ENCODE measurements at places on chromosomes 2 and 18.

GRCh38 chr2:200786826-200787225, 24.9 kb upstream of the BZW1 start:
- no peak overlapping the region for H3K27ac ChIP-seq
- H3K4me1 ChIP-seq: peaks cover 2% of the 10 kb centered on the region
- no peak for DNase-seq
- no peak overlapping the region for H3K4me3 ChIP-seq
- H3K36me3 ChIP-seq: no peaks in the 10 kb centered on the region

DNA sequence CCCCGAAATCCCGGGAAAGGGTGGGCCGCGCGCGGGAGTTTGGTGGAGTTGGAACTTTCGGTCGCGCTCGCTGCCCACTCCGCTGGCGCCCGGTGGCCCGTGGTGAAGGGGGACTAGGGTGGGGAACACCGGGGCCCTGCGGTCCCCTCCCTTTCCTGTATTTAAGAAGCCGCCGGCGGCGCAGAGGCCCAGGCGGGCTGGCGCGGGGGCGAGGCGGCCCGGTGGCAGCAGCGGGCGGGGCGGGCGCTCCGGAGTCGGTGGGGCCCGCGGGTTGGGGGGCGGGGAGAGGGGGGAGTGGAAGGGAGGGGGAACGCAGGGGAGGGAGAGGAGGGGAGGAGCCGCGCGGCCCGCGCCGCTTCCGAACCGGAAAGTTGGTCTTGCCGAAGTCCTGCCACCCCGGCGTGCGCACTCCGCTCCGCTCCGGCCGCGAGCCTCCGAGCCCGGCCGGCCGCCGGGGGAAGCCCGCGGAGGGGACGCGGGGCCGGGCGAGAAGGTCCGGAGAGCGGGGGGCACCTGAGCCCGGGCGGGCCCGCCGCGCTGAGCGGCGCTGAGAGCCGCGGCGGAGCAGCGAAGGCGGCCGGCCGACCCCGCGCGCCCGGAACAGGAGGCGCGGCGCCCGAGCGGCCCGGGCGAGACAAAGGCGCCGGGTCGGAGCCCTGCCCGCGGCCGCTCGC, 425 bp upstream of the SALL3 start:
- peaks cover 11% of the 10 kb centered on the region for H3K4me1 ChIP-seq
- H3K27me3 ChIP-seq: peaks cover 79% of the 10 kb centered on the region
- peaks cover 9% of the 10 kb centered on the region for H3K36me3 ChIP-seq
- H3K27ac ChIP-seq: no peak overlapping the region
- DNase-seq: no peak
- no peak overlapping the region for H3K4me3 ChIP-seq

DNA sequence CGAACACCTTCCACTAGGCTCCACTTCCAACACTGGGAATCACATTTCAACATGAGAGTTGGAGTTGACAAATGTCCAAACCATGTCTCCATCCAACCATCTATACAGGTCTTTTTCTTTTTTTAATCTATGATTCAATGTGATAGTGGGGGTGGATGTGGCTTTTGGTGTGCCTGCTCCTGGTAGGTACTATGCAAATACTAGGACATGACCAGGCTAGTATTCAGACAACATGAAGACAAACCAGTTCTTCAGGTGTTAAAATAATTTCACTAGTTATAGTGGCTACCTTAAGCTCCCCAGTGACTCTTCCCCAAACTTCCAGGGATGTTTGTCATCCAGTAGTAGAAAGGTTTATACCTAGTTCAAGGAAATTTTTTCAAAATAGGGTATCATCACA, 387.5 kb downstream of the CDH2 start:
- H3K4me1 ChIP-seq: no peaks in the 10 kb centered on the region
- H3K36me3 ChIP-seq: no peaks in the 10 kb centered on the region
- H3K27me3 ChIP-seq: no peaks in the 10 kb centered on the region

- H3K27ac ChIP-seq: no peak overlapping the region
- no peaks in the 10 kb centered on the region for H3K4me1 ChIP-seq
- no peaks in the 10 kb centered on the region for H3K36me3 ChIP-seq
Measured at GRCh38 chr2:23077596-23077995, 307.4 kb upstream of the KLHL29 start.

DNA sequence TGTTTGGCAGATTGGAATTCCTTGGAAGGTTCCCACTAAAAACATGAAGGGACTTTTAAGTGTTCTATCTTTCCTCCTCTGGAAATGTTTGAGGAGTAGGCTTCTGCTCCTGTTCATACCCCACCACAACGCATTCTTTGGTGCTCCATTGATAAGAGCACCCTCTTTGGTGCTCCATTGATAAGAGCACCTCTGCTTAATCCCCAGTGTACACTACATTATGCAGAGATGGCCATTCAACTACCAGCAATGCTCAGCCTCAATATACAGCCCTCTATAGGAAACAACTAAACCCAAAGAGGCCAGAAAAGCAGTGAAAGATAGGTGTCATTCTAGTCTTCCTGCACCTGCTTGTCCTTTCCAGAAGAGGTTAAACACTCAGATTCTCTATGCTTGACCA, 1.8 kb upstream of the CHAC2 start:
- no peak overlapping the region for H3K27ac ChIP-seq
- no peaks in the 10 kb centered on the region for H3K27me3 ChIP-seq
- no peak overlapping the region for H3K4me3 ChIP-seq
- no peak for DNase-seq

GRCh38 chr2:121866789-121867188, 111.3 kb downstream of the TSN start:
- no peak overlapping the region for H3K4me3 ChIP-seq
- no peak overlapping the region for H3K27ac ChIP-seq
- no peak for DNase-seq
- no peaks in the 10 kb centered on the region for H3K4me1 ChIP-seq
- H3K27me3 ChIP-seq: peaks cover 8% of the 10 kb centered on the region

DNA sequence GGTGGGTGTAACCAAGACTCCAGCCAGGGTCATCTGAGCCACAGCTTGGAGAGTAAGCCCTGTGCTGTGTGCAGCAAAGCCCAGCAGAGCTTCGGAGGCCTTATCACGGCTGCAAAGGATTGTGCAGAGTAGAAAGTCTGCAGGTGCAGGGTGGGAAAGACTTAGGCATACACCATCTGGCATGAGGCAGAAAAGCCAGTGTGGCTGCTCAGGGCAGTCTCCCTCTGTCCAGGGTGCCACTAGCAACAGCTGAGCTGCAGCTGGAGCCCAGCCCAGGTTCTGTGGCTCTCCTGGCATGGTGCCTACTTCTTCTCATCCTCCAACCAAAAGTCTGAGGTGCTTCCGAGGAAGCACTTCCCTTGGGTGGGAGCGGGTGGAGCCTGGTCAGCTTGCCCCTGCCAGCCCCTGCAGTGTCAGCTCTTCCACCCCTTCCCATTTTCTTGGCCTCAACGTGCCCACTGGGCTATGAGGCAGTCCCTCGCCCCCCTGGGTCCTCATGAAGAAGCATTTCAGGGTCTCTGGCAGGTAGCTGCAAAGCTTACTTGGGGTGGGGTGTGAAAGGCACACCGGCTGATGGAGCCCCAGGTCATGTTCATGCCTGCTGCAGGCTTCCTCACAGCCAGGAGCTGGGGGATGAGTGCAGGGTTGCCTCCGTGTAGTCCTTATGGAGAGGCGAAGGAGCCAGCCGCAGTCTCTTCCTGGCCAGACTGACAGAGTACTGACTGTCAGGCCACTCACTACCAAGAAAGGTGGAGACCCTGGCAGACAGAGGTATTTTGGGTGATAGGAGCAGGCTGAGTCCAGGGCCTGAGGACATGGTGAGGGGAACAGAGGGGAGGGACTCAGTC, 4.8 kb downstream of the AMER3 start:
- peaks cover 7% of the 10 kb centered on the region for H3K4me1 ChIP-seq
- no peak for DNase-seq
- peaks cover 53% of the 10 kb centered on the region for H3K27me3 ChIP-seq
- H3K27ac ChIP-seq: no peak overlapping the region
- H3K36me3 ChIP-seq: no peaks in the 10 kb centered on the region
- H3K4me3 ChIP-seq: no peak overlapping the region

DNA sequence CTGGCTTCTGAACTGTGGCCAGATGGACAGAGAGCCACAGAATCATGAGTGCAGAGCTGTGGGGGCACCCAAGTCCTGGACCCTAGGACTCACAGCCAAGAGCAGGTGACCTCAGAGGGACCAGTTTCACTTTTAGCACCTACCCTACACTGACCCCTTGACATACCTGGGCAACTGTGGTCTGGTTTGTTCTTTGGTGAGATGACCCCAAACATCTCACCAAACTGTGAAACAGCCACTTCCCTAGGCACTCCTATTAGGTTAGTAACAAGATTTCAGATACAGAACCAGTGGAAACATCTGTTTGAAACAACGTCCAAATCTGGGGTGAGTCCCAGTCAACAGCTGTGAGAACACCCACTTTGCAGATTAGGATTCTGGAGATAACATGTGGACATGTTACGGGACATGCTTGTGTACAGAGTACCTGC, 1.9 kb upstream of the ZFP36L2 start:
- peaks cover 27% of the 10 kb centered on the region for H3K4me1 ChIP-seq
- peak overlapping the region; percentile 65 for H3K27ac ChIP-seq
- H3K27me3 ChIP-seq: peaks cover 8% of the 10 kb centered on the region

DNA sequence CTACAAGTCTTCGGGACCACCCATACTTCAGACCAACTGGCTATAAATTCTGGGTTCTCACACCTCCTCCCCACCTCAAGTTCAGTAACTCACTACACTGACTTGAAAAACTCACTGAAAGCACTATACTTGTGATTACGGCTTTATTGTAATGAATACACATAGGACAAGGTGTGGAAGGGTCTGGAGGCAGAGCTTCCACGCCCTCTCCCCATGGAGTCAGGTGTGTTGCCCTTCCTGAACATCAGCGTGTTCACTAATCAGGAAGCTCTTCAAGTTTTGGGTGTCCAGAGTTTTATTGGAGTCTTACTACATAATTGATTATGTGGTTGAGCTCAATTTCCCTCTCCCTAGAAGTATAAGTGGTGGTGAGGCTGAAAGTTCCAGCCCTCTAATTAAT, 27.5 kb downstream of the NBEAL1 start:
- no peak overlapping the region for H3K27ac ChIP-seq
- no peaks in the 10 kb centered on the region for H3K27me3 ChIP-seq
- no peak overlapping the region for H3K4me3 ChIP-seq
- H3K4me1 ChIP-seq: no peaks in the 10 kb centered on the region

- peaks cover 25% of the 10 kb centered on the region for H3K36me3 ChIP-seq
- peak; percentile 21 for DNase-seq
- H3K27me3 ChIP-seq: no peaks in the 10 kb centered on the region
- H3K4me3 ChIP-seq: no peak within 1 kb of the TSS
Measured at GRCh38 chr2:218260742-218261422, at the start of gene GPBAR1. GPBAR1 (plus strand) TSS chr2:218261015; CDS start chr2:218262725, 1,710 bp downstream.

DNA sequence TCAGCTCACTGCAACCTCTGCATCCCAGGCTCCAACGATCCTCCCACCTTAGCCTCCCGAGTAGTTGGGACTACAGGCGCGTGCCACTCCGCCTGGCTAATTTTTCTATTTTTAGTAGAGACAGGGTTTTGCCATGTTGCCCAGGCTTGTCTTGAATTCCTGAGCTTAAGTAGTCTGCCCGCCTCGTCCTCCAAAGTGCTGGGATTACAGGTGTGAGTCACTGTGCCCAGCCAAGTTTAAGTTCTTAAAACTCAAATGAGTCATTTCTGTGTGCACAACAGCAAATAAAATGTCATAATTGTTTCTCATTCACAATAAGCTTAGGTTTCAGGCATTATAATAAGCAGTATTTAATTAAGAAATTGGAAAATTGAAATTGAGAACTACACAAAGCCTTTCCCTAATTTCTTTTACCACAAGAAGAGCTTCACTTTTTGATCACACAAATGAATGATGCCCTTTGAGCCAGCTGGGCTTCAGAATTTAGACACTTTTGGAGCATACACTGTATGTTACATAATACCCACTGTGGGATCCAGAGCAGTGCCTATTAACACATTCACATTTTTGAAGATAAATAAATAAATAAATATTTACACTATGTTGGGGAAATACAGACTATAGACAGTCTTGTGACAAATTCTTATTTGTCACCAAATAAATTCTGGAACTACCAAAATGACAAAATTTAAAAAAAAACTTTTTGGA, 8.6 kb upstream of the ME2 start:
- no peaks in the 10 kb centered on the region for H3K4me1 ChIP-seq
- H3K36me3 ChIP-seq: no peaks in the 10 kb centered on the region
- peaks cover 11% of the 10 kb centered on the region for H3K27me3 ChIP-seq
- no peak for DNase-seq

DNA sequence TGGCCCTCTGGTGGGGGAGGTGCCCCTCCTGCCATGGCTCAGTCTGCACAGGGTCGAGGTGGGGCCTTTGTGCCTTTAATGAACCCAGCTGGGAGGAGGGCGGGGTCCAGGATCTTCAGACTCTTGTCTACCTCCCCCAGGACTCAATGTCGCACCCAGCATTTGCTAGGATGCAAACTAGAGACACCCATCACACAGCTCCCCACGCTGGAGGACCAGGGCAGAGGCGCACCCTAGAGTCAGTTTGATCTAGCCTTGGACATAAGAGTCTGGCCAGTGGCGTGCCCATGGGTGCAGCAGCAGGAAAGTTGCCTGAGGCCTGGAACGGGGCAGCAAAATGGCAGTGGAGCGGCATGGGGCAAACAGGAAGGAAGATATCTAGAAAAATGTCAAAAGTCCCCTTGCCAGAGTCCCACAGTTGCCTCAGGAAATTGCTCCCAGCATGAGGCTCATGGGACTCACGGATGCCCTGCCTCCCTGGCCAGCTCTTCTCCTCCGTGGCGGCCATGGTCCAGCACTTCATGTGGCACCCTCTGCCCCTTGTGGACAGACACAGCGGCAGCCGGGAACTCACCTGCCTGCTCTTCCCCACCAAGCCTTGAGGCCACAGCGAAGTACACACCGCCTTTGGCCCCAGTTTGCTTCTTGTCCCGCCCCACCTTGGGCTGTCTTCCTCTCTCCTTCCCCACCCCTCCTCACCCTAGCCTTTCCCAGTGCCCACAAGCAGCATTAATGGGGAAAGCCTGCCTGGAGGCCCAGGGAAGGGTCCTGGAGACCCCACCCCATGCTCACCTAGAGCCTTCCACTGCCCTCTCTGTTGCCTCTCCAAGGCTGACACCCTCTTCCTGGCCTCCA, 17.7 kb downstream of the SH2D6 start:
- peak overlapping the region; percentile 75 for H3K27ac ChIP-seq
- no peaks in the 10 kb centered on the region for H3K36me3 ChIP-seq
- H3K4me3 ChIP-seq: no peak overlapping the region
- no peak for DNase-seq
- peaks cover 6% of the 10 kb centered on the region for H3K27me3 ChIP-seq
- H3K4me1 ChIP-seq: peaks cover 48% of the 10 kb centered on the region

All from activated naive CD4-positive, alpha-beta T cell treated with anti-CD3 and anti-CD28 coated beads, Interleukin-2, amount 10 ng/mL, durations not matched to agents 7 days and 5 days (primary cell).